ENCODE measurements at places on chromosomes 6 and 20. TPM values are rescaled to one million over a fixed set of nuclear protein-coding genes. Genes with fewer than 3 reads are reported as not detected.

COQ3 gene
- 2.1 TPM for total RNA-seq

C20orf141 gene
- total RNA-seq: not detected

TRAPPC3L gene
- not detected for total RNA-seq

RUNX2 gene
- total RNA-seq: 8.3 TPM

CALHM6 gene
- total RNA-seq: 2.1 TPM

GPR6 gene
- not detected for total RNA-seq

EFCAB8 gene
- under 0.01 TPM for total RNA-seq

SLC13A3 gene
- total RNA-seq: 1.5 TPM

ASIP gene
- not detected for total RNA-seq

SLC22A23 gene
- 0.59 TPM for total RNA-seq

SLC22A16 gene
- total RNA-seq: not detected

DIDO1 gene
- 55.6 TPM for total RNA-seq

CLDN20 gene
- total RNA-seq: not detected

GHRH gene
- total RNA-seq: not detected

SLC26A8 gene
- total RNA-seq: not detected

OPRL1 gene
- 3.0 TPM for total RNA-seq

RNF39 gene
- total RNA-seq: not detected

GTSF1L gene
- not detected for total RNA-seq

SRMS gene
- not detected for total RNA-seq

PRL gene
- total RNA-seq: not detected

TRIM31 gene
- total RNA-seq: not detected

HLA-DOA gene
- not detected for total RNA-seq

DST gene
- total RNA-seq: 289 TPM

FARS2 gene
- total RNA-seq: 18.7 TPM

PDE7B gene
- total RNA-seq: 18.7 TPM

SLC32A1 gene
- not detected for total RNA-seq

BPIFB2 gene
- total RNA-seq: not detected

PRND gene
- total RNA-seq: 0.30 TPM

THBS2 gene
- total RNA-seq: 1,449 TPM

GNL1 gene
- total RNA-seq: 40.1 TPM

ZC2HC1B gene
- not detected for total RNA-seq

REM1 gene
- not detected for total RNA-seq

ULBP1 gene
- 0.09 TPM for total RNA-seq

COL20A1 gene
- total RNA-seq: 0.05 TPM

NKX2-2 gene
- total RNA-seq: not detected

RAB44 gene
- total RNA-seq: not detected

TGM3 gene
- total RNA-seq: not detected

LINC00237 gene
- not detected for total RNA-seq

APMAP gene
- total RNA-seq: 159 TPM

CFAP61 gene
- total RNA-seq: 0.32 TPM

SCRT2 gene
- not detected for total RNA-seq

CST2 gene
- total RNA-seq: not detected

RIMS1 gene
- total RNA-seq: 0.89 TPM

ADGB gene
- not detected for total RNA-seq

CCR6 gene
- not detected for total RNA-seq

C20orf96 gene
- total RNA-seq: 4.1 TPM

ANKRD60 gene
- not detected for total RNA-seq

APOM gene
- total RNA-seq: 0.89 TPM

EDN3 gene
- not detected for total RNA-seq

STX11 gene
- total RNA-seq: 1.2 TPM

KIF6 gene
- 0.55 TPM for total RNA-seq

WFDC10B gene
- not detected for total RNA-seq

CST7 gene
- total RNA-seq: not detected

GABBR1 gene
- total RNA-seq: 13.1 TPM

TMEM74B gene
- not detected for total RNA-seq

DYNLT2 gene
- 0.83 TPM for total RNA-seq

EPPIN gene
- total RNA-seq: not detected

ZNF831 gene
- not detected for total RNA-seq

KCNK15 gene
- 0.09 TPM for total RNA-seq
